ENCODE measurements at places on chromosomes 3 and 15. TPM values are rescaled to one million over a fixed set of nuclear protein-coding genes. Genes with fewer than 3 reads are reported as not detected.

The CPN2 gene
- polyA plus RNA-seq = 29.3 TPM

The TM2D3 gene
- polyA plus RNA-seq = 72.7 TPM

The PML gene
- 2.9 TPM for polyA plus RNA-seq

The ITGA11 gene
- not detected for polyA plus RNA-seq

The CADM2 gene
- not detected for polyA plus RNA-seq

The TJP1 gene
- polyA plus RNA-seq = 27.1 TPM

The SH3GL3 gene
- polyA plus RNA-seq = not detected

The LRRN1 gene
- 0.01 TPM for polyA plus RNA-seq

The LCMT2 gene
- polyA plus RNA-seq = 6.2 TPM

The FBXL2 gene
- polyA plus RNA-seq = 6.9 TPM

The IMPG2 gene
- 0.03 TPM for polyA plus RNA-seq

The ARGFX gene
- not detected for polyA plus RNA-seq

The MUSTN1 gene
- polyA plus RNA-seq = 0.84 TPM

The ARPP19 gene
- 70.8 TPM for polyA plus RNA-seq

The GOLGA8K gene
- polyA plus RNA-seq = 0.12 TPM

The UBAP1L gene
- 1.4 TPM for polyA plus RNA-seq

The A4GNT gene
- polyA plus RNA-seq = not detected

Measured in HepG2 (cell line).